ENCODE measurements at places on chromosomes 2 and 18.

- DNase-seq = no peak
These were observed 54.6 kb downstream of the DCC start for GRCh38 chr18:52394602-52395001.

- no peak for DNase-seq
These were observed 34.9 kb downstream of the BCL2L11 start for GRCh38 chr2:111155610-111156009.

- DNase-seq = no peak
These were observed 355.3 kb downstream of the INSIG2 start for GRCh38 chr2:118443596-118443995.

- DNase-seq = no peak
These were observed 193.1 kb upstream of the CXCR4 start for GRCh38 chr2:136310797-136311603.

GRCh38 chr2:50957896-50958295 lies 74.0 kb downstream of the NRXN1 start:
- DNase-seq = no peak

DNA sequence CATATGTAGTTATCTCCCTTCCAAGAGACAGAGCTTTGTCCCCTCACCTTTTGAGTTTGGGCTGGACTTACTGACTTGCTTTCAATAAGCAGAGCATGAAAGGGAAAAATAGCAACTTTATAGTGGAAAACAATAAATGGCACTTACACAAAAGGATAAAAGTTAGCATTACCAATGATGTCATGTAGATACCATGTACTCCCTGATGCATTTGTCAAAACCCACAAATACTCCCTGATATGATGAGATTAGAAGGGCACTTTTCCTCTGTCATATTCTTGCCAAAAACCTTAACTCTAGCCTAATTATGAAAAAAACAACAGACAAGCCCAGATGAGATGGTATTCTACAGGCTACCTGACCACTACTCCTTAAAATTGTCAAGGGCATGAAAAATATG lies 16.0 kb downstream of the HIBCH start:
- DNase-seq = no peak

- DNase-seq = no peak
These were observed 621.9 kb downstream of the RNF144A start for GRCh38 chr2:7539077-7539476.

DNA sequence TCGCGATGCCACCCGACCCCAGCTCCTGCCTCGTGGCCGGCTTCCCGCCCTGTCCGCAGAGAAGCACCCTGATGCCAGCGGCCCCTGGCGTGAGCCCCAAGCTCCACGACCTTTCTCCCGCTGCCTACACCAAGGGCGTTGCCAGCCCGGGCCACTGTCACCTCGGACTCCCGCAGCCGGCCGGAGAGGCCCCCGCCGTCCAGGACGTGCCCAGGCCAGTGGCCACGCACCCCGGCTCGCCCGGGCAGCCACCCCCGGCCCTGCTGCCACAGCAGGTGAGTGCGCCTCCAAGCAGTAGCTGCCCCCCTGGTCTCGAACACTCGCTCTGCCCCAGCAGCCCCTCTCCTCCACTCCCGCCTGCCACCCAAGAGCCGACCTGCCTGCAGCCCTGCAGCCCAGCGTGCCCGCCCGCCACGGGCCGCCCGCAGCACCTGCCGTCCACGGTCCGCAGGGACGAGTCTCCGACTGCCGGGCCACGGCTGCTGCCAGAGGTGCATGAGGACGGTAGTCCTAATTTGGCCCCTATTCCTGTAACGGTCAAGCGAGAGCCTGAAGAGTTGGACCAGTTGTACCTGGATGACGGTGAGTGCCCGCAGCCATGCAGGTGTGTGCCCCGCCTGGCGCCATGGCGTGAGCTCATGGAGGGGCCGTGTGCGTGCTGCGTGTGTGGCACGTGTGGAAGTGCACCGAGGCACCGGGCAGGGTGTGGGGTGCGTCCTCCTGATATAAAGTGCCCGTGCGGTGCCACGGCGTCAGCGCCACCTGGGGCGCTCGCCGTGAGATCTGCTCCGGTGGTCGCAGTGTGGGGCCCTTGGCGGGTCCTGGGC lies 90.8 kb downstream of the NFATC1 start:
- DNase-seq = no peak

- no peak for DNase-seq
These were observed 254.3 kb upstream of the SPOPL start for GRCh38 chr2:138247302-138247701.

DNA sequence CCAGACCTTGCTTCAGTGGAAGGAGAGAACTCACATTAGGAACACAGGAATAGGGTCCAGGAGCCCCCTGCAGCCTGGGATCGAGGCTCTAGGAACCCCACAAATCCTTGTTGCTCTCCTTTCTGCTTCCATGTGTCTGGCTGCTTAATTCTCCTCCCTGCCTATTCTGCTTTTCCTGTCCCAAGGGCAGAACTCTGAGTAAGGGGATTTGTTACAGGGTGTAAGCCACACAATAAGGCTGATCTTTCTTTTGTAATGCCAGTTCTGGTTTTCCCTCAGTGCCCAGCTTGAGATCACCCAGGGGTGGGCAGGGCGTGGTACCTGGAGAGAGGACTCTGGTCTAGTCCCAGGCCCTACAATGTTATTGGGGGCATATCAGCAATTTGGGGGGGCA lies 119.6 kb upstream of the MGAT5 start:
- no peak for DNase-seq

DNA sequence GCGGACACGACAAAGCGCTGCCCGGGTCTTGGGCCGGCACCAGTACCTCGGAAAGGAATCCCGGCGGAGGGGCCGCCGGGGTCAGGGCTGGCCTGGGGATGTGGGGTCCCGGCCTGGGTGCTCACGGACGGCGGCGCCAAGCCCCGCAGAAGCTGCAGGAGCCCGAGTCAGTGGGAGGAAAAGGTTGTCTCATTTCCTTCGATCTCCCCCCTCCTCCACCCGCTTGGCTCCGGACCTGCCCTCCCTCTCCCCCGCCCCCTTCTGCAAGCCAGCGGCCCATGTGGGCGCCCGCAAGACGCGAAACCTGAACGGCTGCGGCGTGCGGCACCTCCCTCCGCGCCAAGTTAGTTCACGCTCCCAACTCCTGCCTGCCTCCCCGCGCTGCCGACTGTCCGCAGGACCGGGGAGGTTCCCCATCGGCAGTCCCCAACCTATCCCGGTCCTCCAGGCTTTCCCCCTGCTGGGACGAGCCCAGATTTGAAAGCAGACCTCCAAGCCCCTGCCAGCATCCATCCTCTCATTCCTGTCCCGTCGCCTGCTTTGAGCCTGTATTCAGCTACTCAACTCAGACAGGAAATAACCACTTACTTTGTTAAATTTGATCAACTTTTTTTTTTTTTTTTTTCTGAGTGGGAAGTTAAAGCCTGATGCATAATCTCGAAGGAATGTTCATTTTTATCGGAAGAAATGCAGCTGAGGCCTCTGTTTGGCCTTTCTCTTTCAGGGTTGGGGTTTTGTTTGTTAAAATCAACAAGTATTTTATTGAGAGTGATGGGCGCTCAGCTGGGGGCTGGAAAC lies at the start of gene EVA1A:
TSS of gene EVA1A (minus strand) at position 172 of the 798 bp plus-strand sequence. CDS start 42,799 bp downstream, outside the sequence.
- no peak for DNase-seq

GRCh38 chr2:236403811-236404210 lies 139.6 kb upstream of the ASB18 start:
- DNase-seq = no peak

- no peak for DNase-seq
These were observed 68.8 kb downstream of the CLHC1 start for GRCh38 chr2:55163274-55163721.

- peak; percentile 52 for DNase-seq
These were observed 43.5 kb downstream of the FBLN7 start for GRCh38 chr2:112181571-112182290.

All from activated CD4-positive, alpha-beta T cell treated with anti-CD3 and anti-CD28 coated beads for 24 hours (primary cell).